ENCODE measurements at places on chromosomes 7 and 10.

DNA sequence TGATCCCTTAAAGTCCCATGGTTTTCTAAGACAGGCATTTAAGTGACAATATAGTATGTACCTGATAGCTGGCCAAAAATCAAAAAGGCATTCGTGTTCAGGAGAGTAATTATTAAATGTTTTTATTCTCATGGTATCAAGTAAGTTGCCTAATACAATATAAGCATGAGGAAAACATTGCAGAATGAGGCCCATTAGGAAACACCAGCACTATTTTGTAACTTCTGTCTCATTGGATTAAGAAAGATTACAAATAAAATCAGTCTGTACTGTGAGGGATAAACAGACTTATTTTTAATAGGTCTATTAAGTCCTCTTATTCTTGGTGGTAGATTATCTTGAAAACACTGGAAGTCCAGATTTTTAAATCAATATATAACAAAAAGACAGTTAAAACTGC lies 110.1 kb downstream of the SNX13 start:
- no peak for DNase-seq

GRCh38 chr7:96321031-96321657 lies 754 bp downstream of the SLC25A13 start:
- peak; percentile 72 for DNase-seq

DNA sequence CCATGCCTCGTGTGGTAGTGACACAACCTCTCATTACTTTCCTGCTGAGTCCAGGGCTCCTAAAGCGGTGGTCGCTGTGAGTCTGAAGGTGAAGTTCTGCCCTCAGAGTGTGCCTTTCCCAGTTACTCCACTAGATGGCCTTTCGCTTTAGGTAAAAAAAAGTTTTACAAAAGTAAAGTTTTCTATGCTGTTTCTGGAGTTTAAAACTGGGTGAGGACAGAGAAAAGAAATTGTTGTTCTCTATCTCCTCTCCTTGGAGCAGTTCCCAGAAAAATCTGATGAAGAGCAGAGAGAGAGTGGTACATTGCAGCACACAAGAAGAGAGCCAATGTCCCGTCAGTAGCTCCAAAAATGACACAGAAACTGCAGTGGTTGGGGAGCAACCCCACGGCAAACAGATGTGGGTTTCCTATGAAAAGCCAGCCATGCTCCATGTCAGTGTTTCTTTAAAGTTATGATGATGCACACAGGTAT lies 257.1 kb downstream of the GLI3 start:
- peak; percentile 30 for DNase-seq

- no peak for DNase-seq
Observed at GRCh38 chr10:7054915-7055314, 355.9 kb downstream of the SFMBT2 start.

GRCh38 chr10:73586583-73586984 lies 4.6 kb downstream of the USP54 start:
- peak; percentile 44 for DNase-seq

DNA sequence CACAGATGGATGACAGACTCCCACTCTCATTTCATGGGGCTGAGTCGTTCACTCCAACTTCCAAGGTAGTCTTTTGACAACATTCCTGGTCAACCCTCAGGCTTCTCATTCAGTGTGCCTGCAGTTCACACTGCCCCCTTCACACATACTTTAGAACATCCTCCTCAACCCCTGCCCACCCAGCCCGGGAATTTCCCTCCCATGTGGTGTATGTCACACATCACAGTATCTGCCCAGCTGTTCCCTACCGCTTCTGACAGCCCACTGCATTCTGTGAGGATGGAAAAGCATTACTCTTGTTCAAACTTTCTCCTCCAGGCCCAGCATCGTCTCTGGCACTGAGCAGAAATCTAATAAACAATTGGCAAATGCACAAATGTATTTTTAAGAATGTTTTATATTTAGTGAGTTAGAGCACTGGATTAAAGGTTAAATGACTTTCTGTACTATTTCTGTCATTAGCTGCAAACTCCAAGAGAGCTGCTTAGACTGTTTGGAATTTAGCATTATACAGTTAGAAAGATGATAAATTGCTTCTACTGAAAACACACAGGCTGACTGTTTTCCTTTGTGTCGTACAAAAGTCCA lies 110.4 kb downstream of the SFMBT2 start:
- DNase-seq, result no peak

DNA sequence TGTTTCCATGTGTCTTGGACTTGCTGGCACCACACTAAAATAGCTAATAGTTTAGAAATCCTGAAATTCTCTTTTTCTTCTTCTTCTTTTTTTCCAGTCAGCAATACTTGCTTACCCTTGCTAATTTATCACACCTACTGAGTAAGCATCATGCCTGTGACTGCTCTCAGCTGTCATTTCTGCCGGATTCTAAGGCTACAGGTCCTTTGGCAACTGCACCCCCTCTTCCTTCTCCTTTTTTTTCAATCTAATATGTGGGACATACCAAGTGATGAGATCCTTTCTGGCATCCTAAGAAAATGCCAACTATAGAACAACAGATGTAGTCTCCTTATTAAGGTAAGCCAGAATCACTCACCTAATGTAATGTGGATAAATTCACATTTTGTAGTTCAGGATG lies 444.7 kb downstream of the MAGI2 start:
- DNase-seq, result no peak

- no peak for DNase-seq
Observed at GRCh38 chr10:44863344-44864047, 47.6 kb upstream of the TMEM72 start.

DNA sequence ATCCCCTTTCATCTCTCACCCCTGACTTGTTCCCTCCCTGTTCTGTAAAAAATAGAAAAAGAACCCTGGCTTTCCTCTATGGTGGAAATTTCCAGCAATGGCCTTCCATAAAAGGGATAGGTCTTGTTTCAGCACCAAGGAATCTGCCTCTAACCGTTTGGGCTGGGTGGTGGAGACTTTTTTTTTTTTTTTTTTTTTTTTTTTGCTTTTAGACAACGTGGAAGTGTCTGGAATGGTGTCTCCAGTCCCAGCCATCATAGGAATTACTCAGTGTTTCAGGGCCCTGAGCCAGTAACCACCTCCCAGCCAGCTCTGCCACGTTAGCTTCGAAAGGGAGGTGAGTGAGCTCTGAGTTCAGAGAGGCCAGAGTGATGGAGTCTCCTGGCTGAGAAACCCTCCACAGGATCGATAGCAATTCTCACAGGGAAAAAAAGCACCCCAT lies 97.3 kb upstream of the COL1A2 start:
- peak; percentile 56 for DNase-seq

Measured in hepatic stellate cell (primary cell).